MCF 10A (cell line): ENCODE measurements at places on chromosomes 1 and 21. TPM values are rescaled to one million over a fixed set of nuclear protein-coding genes. Genes with fewer than 3 reads are reported as not detected.
A peak's percentile ranks its signal among the peaks of the same experiment; 100 is the strongest.

Gene S100B
- not detected in 2 replicates for total RNA-seq

Gene PADI2
- total RNA-seq, result 0.16 and 0.20 TPM in 2 replicates

Gene C1orf174
- 22.4 and 24.4 TPM in 2 replicates for total RNA-seq

DNA sequence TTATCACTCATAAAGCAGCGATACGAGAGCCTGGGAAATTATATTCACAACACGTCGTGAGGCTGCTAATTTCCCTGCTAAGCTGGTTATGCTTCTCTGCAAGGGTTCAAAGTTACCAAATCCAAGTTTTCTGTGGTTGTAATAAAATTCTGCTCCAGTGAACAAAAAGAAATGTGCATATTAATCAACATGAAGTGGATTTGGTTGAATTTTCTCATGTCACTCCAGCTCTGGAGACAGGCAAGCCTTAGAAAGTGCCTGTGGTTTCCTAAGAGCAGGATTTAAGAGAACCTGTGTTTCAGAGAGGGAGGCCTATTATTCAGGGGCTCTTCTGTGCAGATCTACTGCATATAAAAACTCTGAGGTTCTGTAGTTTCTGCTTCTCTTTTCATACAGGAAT is 87.5 kb downstream of the WLS start:
- no peak overlapping the region for H3K4me3 ChIP-seq
- H3K4me1 ChIP-seq, result no peaks in the 10 kb centered on the region
- peaks cover 22% of the 10 kb centered on the region for H3K36me3 ChIP-seq
- H3K27ac ChIP-seq, result no peak overlapping the region

- H3K4me1 ChIP-seq, result peaks cover 44% of the 10 kb centered on the region
- peak; percentile 99 for DNase-seq
- H3K27ac ChIP-seq, result peak overlapping the region; percentile 84
- H3K36me3 ChIP-seq, result no peaks in the 10 kb centered on the region
These were observed 45.5 kb downstream of the LPAR3 start for GRCh38 chr1:84847253-84848250.

GRCh38 chr1:208593306-208594006 is 349.3 kb upstream of the PLXNA2 start:
- no peak overlapping the region for H3K27ac ChIP-seq
- peaks cover 4% of the 10 kb centered on the region for H3K36me3 ChIP-seq
- no peaks in the 10 kb centered on the region for H3K27me3 ChIP-seq
- no peak overlapping the region for H3K4me3 ChIP-seq

GRCh38 chr1:212161231-212161781 is 123.9 kb upstream of the PPP2R5A start:
- no peak overlapping the region for H3K27ac ChIP-seq
- no peaks in the 10 kb centered on the region for H3K27me3 ChIP-seq
- H3K36me3 ChIP-seq, result no peaks in the 10 kb centered on the region
- no peak overlapping the region for H3K4me3 ChIP-seq

DNA sequence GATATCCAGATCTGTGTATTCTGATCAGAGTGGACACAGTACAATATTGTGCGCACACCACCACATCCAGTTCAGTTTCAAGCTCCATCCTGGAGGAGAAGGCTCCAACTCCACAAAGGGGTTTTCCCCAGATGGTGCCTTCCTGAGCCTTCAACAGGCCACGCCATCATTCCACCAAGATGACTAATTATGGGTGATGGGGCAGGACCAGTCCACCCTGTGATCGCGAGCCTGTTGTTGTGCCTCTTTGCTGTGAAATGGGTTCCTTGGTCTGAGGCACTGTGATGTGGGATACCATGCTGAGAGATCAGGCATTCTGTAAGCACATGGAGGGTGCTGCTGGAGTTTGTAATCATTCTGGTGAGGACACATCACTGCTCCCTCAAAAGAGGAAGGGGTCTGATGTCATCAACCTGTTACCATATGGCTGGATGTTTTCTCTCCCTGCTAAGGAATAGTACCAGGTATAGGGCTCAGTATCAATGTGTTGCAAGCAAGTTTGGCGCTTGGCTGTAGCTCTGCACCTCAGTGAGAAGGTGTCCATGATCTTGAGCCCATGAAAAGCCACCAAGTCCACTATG is 6.7 kb upstream of the SH2D2A start:
- H3K4me3 ChIP-seq, result no peak overlapping the region
- H3K4me1 ChIP-seq, result peaks cover 14% of the 10 kb centered on the region
- no peaks in the 10 kb centered on the region for H3K27me3 ChIP-seq
- H3K27ac ChIP-seq, result no peak overlapping the region

- peaks cover 50% of the 10 kb centered on the region for H3K36me3 ChIP-seq
- DNase-seq, result no peak
- peak overlapping the region; percentile 40 for H3K27ac ChIP-seq
- H3K27me3 ChIP-seq, result no peaks in the 10 kb centered on the region
These were observed 13.6 kb downstream of the SDCCAG8 start for GRCh38 chr1:243269461-243269801.

DNA sequence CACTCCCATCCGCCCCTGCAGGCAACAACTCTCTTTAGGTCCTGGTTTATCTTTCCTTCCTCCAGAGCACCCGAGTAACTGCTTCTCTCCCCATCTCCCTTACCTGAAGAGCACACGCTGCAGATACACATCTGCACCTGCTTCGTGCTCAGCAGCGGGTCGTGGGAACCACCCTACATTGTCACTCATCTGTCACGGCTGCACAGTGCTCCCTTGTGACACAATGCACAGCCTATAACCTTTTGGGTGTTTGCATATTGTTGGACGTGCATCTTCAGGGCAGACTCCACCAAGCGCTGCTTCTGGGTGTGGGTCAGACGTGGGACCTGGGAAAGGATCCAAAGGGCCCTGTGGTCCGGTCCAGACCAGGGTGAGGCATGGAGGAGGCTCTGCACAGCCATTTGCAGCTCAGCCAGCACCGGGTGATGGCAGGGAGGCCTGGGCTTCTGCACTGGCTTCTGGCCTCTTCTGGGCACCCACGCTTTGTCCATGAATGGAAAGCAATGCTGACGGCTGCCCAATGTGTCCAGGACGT is 42.5 kb downstream of the WDR4 start:
- H3K36me3 ChIP-seq, result peaks cover 52% of the 10 kb centered on the region
- DNase-seq, result no peak
- no peak overlapping the region for H3K4me3 ChIP-seq
- no peaks in the 10 kb centered on the region for H3K4me1 ChIP-seq

DNA sequence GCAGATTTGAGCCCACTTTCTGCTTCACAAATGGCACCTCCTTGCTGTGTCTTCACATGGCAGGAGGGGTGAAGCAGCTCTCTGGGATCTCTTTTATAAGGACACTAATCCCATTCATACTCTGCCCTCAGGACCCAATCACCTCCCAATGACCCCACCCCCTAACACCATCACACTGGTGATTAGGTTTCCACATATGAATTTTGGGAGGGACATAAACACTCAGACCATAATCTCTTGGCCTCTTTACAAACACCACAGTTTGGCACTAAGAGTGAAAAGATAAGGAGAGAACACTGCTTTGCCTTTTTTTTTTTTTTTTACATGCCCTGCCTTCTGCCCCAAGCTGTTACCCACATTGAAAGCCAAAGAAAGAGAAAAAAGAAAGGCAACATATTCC is 166.2 kb upstream of the NFIA start:
- no peaks in the 10 kb centered on the region for H3K27me3 ChIP-seq
- no peak overlapping the region for H3K4me3 ChIP-seq
- H3K36me3 ChIP-seq, result no peaks in the 10 kb centered on the region
- no peak overlapping the region for H3K27ac ChIP-seq
- H3K4me1 ChIP-seq, result peaks cover 5% of the 10 kb centered on the region

GRCh38 chr1:3483801-3484444 is 29.5 kb downstream of the ARHGEF16 start:
- no peaks in the 10 kb centered on the region for H3K27me3 ChIP-seq
- H3K4me1 ChIP-seq, result peaks cover 10% of the 10 kb centered on the region
- H3K4me3 ChIP-seq, result peak overlapping the region; percentile 33
- peaks cover 13% of the 10 kb centered on the region for H3K36me3 ChIP-seq

DNA sequence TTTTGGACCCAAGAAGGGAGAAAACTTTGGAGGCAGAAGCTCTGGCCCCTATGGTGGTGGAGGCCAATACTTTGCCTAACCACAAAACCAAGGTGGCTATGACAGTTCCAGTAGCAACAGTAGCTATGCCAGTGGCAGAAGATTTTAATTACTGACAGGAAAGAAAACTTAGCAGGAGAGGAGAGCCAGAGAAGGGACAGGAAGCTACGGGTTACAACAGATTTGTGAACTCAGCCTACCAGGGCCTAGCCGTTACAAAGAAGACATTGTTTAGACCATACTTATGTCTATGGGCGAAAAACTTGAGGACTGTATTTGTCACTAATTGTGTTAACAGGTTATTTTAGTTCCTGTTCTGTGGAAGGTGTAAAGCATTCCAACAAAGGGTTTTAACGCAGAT is 10.4 kb upstream of the ACOT11 start:
- H3K4me1 ChIP-seq, result peaks cover 3% of the 10 kb centered on the region
- no peak for DNase-seq
- no peak overlapping the region for H3K27ac ChIP-seq
- no peaks in the 10 kb centered on the region for H3K36me3 ChIP-seq

DNA sequence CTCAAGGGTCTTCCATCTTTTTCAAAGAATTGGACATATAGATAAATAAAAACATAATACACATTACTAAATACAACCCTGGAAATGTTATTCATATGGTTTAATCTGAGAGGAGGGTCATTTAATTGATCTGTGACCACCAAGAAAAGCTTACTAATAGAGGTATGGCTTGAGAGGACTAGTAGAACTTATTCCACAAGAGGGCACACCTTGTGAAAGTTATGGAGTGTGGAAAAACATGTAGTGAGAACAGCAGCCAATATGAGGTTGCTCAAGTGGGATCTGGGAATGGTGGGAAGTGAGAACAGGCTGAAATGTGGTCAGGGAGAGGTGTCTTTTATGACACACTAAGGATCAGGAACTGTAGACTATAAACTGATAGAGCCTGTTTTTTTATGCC is 973.5 kb upstream of the B3GALT2 start:
- DNase-seq, result peak; percentile 28
- H3K36me3 ChIP-seq, result no peaks in the 10 kb centered on the region
- no peak overlapping the region for H3K27ac ChIP-seq
- H3K27me3 ChIP-seq, result no peaks in the 10 kb centered on the region
- H3K4me1 ChIP-seq, result peaks cover 5% of the 10 kb centered on the region
